Fibroblast of gingiva (primary cell): ENCODE measurements at places on chromosomes 7 and 10.

DNA sequence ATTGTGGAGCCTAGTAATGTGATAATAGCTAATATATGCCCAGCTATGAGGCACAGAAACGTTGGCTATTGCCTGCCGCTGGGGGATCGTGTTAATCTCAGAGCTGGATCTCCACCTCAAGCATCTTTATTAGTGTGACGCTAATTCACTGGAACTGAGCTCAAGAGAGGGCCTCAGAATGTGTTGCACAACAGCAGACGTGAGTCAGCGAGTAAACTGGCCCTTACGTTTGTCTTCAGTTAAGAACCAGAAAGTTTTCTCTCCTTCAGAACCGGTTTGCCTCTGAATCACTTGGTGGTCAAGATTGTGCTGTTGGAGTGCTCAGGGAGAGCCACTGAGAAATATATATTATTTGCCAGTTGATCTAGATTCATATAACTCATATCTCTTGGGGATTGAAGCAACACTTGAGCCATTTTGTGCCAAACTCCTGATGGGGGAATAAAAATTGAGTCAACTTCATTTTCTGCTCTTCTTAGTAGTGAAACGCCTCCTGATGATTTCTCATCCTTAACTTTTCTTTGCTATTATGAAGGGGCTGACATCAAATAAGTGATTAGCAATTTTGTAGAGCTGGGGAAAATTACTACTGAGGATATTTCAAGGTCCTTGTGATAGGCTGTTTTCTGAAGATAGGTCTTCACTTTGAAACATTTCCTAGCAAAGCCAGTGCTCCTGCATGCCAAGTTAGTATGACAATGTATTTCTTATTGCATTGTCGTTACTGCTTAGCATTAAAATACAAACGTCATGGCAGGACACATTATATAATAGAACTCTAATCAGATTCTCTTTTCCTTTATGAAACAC, 22.3 kb downstream of the BZW2 start:
- DNase-seq: peak; percentile 99

DNA sequence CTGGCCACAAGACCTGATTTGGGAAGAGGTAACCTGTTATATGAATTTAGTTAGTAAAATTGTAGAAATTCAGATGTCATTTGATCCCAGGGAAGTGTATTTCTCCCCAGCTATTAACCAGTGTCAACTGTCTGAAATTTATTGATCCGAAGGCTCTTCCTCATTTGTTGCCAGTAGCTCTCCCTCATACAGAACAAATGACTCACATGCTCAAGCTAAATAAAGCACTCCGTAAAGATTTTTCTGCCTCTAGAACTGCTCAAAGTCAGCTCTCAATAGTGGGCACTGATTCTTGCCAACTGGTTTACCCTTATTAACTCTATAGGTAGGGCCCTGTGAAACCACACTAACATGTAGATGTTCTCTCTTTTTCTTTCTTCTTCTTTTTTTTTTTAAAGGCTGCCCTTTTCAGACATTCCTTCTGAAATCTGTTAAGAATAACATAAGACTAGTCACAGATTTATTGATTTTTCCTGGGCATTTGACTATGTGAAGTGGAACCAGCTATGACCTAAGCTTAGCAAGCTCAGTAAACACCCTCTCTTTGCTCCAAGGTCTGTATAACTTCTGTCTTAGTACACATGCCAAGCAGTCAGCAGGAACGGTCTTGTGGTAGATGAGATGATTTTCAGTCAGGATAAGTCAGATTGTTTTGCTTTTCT, 21.8 kb downstream of the RPA3 start:
- peak; percentile 12 for DNase-seq

DNA sequence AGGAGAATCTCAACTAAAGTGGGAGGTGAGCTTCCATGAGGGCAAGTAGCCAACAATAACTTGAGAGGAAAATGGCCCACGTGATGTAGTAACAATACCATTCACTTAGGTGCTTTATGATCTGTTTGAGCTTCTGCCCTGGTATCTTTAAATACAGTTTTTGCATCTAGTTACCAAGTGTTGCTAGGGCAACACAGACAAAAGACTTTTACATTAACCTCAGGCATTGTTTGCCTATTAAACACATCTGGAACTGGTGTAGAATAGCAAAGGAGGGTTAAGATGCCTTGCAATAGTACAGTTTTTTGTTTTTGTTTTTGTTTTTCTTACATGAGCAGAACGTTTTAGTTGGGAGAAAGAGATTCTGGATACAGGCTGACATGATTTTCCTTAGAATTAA, 97.7 kb upstream of the MTPN start:
- no peak for DNase-seq

GRCh38 chr7:114081606-114082425, 163.0 kb upstream of the PPP1R3A start:
- peak; percentile 63 for DNase-seq

GRCh38 chr7:46725136-46725535, 804.1 kb upstream of the IGFBP3 start:
- DNase-seq: no peak

- DNase-seq: no peak
Observed at GRCh38 chr7:85673876-85674275, 487.0 kb upstream of the SEMA3D start.

GRCh38 chr7:95141755-95142154, 182.6 kb downstream of the PON1 start:
- DNase-seq: peak; percentile 24

- no peak for DNase-seq
Observed at GRCh38 chr10:13831711-13832141, 245.0 kb downstream of the PRPF18 start.

DNA sequence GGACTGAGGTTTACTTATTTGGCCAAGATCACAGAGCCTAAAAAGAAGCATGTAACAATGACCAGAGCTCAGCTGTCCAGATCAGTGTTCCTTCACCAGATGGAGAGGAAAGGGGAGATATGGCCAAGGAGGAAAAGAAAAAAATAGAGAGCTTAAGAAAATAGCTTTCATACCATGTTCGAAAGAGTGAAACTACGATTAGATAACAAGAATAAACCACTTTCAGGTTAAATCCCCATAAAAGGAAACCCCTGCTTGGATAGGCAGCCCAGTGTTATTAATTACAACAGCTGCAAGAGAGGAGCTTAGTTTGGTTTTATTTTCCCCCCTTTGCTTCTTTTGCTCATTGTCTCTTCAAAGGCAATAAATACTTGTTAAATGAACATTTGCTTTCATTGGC, 160.8 kb downstream of the ZNF438 start:
- DNase-seq: no peak

GRCh38 chr7:84336303-84336702, 141.7 kb upstream of the SEMA3A start:
- peak; percentile 5 for DNase-seq

DNA sequence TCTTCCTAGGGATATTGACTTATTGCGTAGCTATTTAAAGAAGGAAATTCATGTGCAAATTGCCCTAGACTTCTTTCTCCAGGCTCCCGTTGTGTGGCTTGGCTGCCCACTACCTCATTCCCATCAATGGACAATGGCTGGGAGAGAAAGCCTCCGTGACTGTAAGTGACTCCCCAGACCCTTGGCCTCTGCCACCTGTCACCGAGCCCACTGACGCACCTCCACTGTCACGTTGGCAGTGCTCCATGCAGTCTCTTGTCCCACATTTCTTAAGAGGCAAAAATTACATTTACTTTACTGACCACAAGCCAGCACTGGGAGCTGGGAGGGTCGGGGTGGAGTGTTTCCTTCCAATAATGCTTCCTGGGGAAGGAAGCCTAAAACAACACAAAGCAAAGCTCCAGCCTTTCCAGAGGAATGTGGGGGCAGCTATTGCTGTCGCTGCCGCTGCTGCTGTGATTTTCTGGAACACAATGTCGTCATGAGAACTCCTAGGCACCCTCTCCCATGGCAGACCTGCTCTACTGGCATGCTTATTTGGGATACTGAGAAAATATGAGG, 89.7 kb upstream of the STEAP1B start:
- peak; percentile 56 for DNase-seq

DNA sequence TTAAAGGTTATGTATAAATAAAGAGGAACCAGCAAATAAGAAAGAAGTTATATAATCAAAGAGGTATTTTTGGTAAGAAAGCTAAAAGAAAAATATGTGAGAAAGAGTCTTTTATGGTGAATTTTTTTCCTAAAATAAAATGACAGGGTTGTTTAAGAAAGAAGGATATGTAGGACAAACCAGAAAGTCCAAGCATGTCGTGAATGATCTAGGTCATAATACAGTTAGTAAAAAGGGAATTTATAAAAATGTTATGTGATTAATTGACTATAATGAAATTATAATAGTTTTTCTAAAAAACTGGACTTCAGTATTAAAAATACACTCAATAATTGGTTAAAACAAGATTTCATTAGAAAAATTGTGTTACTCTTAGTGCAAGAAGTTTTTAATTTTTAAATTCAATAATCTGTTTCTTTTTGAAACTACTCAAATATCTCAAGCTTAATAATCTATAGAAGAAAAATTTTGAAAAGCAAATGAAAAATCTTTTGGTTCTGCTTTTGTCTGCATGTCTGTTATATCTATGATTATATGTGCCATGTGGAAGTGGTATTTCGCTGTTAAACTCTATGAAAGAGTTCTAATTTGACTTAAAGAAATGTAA, 23.3 kb downstream of the AVL9 start:
- peak; percentile 35 for DNase-seq

DNA sequence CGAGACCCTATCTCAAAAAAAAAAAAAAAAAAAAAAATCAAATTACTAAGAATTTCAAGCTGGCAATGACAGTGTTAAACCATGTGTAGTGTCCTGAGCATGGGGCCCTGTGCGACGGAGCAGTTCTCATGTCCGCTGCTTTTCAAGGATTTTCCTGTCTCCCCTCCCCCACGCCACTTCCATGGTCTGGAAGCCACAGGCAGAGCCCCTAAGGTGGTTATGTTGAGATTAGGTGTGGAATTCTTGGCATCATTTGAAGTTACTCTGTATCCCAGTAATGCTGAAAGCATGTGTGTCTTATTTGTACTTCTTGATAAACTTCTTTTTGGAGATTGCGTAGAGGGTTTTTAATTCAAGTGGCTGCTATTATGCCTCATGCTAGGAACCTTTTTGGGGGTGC, 65.2 kb downstream of the PFKFB3 start:
- DNase-seq: no peak

GRCh38 chr7:70612811-70613210, 519.1 kb upstream of the GALNT17 start:
- no peak for DNase-seq

- DNase-seq: no peak
Observed at GRCh38 chr7:73308074-73308664, 457 bp downstream of the NSUN5 start.

DNA sequence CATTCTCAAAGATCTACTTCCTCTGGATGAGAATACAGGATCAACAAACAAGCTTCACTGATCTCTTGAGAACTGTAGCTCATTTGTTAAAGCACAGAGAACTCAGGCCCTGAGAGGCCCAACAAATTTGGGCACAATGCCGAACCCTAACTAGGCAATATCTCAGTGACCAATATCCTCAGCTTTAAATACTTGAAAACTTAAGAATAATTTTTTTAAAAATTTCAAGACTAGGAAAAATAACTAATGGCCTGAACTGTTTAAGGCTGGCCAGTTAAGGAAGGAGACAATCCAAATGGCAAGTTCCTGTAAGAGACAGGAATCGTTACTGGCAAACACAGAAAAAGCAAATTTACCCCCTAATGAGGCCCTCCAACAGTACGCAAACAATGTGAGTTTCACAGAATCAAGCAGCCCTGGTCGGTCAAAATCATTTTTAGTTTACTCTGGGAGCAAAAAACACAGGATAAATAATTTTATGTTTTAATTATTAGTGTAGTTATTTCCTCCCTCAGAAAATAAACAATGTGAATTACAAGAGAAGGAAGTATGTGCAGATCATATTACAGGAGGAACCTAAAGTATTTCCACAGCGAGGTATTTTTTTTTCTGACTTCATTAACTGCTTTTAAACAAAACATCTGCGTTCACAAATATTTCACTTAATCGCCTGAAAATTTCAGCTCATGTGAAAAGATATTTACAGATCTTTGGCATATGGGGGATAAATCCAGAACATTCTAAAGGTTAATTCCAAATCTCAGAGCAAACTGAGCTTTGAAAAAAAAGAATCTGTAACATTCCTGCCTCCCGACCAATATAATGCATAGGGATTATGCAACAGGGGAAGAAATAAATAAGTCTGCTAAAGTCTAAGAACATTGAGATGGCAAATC, 39.5 kb downstream of the NT5C2 start:
- DNase-seq: peak; percentile 44

DNA sequence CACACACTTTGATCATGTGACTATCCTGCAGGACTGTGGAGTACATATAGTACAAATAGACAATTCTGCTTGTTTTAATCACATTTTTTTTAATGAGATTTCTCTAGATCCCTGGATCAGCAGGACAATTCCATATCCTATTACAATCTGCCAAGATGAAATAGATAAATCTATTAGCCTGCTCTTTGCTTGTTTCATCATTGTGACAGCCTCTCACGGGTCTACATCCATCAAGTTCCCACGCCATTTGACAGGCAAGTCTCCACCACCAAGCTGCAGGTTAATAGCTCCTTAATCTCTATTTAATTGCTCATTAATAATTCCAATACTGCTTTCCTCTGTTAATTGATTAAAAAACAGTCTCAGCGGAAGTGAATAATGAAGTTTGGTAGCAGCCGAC, 671.5 kb downstream of the CCSER2 start:
- no peak for DNase-seq

DNA sequence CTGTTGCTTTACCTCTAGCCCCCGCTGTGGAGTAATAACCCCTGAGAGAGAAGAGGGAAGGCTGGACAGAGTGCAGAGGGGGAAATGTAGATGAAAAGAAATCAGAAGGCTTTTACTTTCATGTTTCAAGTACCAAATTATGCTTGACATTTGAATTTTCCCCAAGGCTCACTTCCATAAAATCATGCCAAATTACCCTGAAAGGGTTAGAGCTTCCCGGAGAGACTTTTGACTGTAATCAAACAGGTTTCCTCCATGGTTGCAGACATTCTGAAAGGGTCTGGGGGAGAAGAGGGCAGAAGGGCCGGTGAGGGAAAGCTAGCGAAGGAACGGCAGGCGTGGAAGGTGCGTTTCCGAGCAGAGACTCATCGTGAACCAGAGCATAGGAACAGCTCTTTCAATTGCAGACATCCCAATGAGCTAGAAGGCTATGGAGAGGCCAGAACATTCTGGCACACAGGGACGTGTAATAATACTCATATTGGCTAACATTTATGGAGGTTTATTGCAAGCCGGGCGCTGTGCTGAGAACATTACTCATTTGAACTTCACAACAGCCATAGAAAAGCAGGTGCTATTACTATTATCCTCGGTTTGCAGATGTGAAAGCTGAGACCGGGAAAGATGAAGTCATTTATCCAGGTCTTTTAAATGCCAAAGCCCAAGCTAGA, 620.8 kb upstream of the AUTS2 start:
- DNase-seq: no peak
